ENCODE measurements at places on chromosomes 5 and 9.

GRCh38 chr5:74608736-74609601, 31.6 kb downstream of the ENC1 start:
- DNase-seq: no peak

DNA sequence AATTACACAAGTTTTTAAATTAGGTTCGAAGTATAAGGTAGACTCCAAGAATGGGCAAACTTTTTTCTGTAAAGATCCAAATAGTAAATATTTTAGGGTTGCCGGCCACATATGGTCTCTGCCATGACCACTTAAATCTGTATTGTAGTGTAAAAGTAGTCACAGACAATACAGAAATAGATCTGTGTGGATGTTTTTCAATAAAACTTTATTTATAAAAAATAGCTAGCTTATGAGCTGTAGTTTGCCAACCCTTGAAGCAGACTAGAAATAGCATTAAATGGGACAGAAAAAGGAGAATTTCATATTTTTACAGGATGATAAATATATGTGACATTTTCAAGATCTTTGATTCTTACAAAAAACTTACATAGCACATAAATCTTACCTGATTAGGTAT, 94.9 kb upstream of the ACOT12 start:
- DNase-seq: no peak

DNA sequence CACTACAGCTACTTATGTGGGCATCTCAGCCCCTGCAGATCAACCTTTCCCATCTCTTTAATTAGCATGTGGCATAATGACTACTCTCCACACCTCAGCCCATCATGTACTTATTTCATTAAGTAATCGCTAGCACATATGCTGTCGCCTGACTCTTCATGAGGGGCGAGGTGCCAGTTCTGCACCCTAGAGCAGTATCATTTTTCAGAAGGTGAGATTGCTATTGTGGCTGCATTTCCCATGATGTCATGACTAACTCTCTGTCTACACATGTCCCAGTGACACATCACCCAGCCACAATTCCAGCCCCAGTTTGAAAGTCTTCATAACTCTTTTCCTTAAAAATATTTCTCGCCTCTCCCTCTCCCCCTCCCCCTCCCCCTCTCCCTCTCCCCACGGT, 7.6 kb upstream of the F2RL1 start:
- no peak for DNase-seq

DNA sequence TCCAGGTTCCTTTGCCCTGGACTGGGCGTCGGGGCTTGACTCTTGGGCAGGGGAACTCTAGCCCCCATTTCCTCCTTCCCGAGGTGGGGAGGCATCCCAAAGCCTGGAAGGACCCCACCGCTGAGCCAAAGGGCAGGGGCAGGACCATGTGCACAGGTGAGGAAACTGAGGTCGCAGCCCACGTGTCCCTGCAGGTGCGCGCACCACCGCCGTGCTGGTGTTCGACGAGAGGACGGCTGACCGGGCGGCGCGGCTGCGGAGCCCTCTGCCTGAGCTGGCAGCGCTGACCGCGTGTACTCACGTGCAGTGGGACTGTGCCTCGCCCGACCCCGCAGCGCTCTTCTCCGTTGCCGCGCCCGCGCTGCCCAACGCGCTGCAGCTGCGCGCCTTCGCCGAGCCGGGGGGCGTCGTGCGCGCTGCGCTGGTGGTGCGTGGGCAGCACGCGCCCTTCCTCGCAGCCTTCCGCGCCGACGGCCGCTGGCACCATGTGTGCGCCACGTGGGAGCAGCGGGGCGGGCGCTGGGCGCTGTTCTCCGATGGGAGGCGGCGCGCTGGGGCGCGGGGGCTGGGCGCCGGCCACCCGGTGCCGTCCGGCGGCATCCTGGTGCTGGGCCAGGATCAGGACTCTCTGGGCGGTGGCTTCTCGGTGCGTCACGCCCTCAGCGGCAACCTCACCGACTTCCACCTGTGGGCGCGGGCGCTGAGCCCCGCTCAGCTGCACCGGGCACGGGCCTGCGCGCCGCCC, 2.8 kb downstream of the ADGRD2 start:
- no peak for DNase-seq

GRCh38 chr5:151083081-151083676, 2.3 kb upstream of the TNIP1 start:
- DNase-seq: no peak

Measured in amygdala (tissue), 56 donors.